ENCODE measurements at places on chromosomes 7 and 10.

- DNase-seq: no peak
Measured at GRCh38 chr10:33674986-33675599, 340.6 kb upstream of the NRP1 start.

DNA sequence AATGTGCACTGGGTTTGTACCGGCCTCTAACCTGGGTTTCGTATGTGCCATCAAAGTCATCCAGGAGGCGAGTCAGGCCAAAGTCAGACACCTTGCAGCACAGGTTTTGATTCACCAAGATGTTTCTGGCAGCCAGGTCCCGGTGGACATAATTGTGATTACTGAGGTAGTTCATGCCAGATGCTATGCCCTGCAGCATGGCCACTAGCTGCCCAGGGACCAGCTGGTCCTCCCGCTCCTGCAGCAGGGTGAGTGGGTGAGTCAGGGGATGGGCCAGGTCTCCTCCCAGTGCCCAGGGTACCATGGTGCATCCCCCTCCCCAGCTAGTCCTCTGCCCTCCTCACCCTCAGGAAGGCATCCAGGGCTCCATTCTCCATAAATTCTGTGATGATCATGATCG lies 13.6 kb downstream of the ZYX start:
- no peak for DNase-seq

- DNase-seq: no peak
Measured at GRCh38 chr10:3169673-3170072, 2.9 kb downstream of the PITRM1 start.

DNA sequence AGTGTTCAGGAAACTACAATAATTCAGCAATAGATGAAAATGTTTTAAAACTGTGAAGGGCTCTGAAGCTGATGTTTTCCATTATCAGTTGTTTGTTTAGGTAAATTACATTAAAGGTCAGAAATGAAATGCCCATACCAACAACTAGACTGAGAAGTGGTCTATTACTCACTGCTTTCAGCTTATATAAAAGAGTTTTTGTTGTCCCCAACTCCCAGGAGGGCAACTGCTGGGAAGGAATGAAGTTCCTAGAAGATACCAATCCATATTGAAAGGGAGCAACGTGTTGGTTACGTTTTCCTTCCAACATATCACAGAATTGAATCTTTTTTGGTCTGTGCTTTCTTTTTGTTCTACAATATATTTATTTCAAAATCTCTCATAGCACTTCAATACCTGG lies 330.6 kb upstream of the LRRN3 start:
- no peak for DNase-seq

DNA sequence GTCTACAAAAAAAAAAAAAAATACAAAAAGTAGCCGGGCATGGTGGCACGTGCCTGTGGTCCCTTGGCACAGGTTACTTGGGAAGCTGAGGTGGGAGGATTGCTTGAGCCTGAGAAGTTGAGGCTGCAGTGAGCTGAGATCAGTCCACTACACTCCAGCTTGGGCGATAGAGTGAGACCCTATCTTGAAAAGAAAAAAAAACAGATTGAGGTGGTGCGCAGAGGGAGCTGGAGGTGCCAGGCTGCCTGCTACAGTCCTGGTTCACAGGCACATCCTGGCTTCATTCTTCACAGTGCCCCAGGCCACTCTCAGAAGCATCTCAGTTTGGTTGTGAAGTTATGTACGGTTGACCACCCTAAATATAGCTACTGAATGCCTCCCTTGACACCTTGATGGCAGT lies 4.8 kb downstream of the MMP21 start:
- no peak for DNase-seq

- no peak for DNase-seq
Measured at GRCh38 chr7:139457153-139457946, 26.1 kb downstream of the KLRG2 start.

GRCh38 chr10:49398000-49398861 lies 2.3 kb upstream of the DRGX start:
- no peak for DNase-seq

- DNase-seq: no peak
Measured at GRCh38 chr7:25732766-25733217, 419.2 kb upstream of the NFE2L3 start.

- DNase-seq: no peak
Measured at GRCh38 chr7:130444751-130445407, 4.1 kb upstream of the CEP41 start.

GRCh38 chr10:99467236-99467999 lies 37.0 kb upstream of the GOT1 start:
- DNase-seq: no peak

DNA sequence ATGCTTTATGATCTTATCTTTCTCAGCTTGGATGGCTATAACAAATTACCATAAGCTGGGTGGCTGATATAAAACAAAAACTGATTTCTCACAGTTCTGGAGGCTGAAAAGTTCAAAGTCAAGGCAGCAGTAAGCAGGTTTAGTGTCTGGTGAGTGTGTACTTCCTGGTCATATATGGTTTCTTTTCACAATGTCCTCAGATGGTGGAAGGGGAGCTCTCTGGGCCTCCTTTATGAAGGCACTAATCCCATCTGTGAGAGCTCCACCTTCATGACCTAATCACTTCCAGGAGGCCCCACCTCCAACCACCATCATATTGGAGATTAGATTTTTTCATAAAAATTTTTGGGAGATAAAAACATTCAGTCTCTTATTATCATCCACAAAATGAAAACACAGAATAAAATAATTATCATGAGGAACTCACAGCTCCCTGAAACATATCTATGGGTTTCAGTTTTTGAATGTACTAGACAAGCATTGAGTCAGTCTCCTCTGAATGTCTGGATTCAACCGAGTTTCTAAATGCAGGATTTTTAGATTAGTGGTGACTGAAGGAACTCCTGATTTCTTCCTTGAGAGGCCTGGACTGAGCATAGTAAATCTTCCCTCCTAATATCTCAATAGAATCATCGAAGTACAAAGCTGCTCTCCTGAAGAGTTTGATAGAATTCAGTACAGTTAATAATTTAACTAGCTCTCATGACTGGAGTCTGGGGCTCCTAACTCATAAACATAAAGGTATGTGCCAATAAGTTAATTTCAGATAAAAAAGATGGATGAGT lies 8.0 kb downstream of the CDC14C start:
- no peak for DNase-seq

- DNase-seq: peak; percentile 96
Measured at GRCh38 chr7:152675759-152676636, at the start of gene XRCC2. XRCC2 (minus strand) TSS chr7:152676141; CDS start chr7:152676079, 62 bp downstream.

- no peak for DNase-seq
Measured at GRCh38 chr7:33428415-33428814, 299.1 kb downstream of the BBS9 start.

DNA sequence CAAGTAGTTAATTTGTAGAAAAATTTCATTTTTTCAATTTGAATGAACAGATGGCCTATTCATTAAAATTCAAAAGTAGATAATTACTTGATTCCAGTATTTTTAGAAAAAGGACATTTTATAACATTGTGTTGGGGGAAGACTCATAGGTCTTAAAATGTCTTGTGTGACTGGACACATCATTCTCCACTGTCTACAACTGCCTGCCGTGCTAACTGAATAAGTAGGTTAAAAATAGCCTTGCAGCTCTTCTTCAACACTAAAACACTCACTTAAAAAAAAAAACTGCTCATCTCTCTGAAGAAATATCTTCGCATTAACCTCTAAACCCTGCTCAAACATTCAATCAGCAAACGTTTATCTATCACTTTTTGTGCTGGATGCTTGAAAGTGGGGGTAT lies 253.8 kb downstream of the CSTF2T start:
- DNase-seq: no peak

- DNase-seq: no peak
Measured at GRCh38 chr7:76356823-76357222, 2.0 kb downstream of the YWHAG start.

DNA sequence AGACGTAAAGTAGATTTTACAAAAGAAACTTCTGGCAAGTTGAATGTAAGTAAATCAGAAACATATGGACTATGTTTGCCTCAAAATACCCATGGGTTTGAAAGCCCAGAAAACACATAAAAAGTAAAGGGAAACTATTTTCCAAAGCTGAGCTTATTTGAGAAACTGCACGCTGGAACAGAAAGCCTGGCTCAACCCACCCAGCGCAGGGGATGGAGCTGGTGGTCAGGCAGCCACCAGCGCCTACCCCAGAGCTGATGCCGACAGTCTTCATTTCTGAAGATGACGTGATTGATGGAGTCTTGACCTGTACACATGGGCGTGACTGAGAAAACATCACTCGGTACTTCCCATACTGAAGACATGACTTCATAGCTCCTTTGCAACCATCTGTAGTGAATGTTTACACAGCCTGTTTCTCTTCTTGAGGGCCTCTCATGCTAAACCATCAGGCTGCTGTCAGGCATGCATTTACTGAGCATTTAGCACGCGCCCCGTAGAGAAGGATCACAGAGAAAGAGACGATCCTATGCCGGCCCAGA lies 232.6 kb upstream of the AUTS2 start:
- DNase-seq: no peak

GRCh38 chr10:97499561-97500296 lies 1.0 kb downstream of the UBTD1 start:
- no peak for DNase-seq
